ENCODE measurements at places on chromosomes 13 and 19.

- no peak for DNase-seq
Observed at GRCh38 chr13:32881777-32882145, 134.5 kb upstream of the KL start.

GRCh38 chr13:111906816-111907215 is 160.1 kb upstream of the SOX1 start:
- DNase-seq, result no peak

DNA sequence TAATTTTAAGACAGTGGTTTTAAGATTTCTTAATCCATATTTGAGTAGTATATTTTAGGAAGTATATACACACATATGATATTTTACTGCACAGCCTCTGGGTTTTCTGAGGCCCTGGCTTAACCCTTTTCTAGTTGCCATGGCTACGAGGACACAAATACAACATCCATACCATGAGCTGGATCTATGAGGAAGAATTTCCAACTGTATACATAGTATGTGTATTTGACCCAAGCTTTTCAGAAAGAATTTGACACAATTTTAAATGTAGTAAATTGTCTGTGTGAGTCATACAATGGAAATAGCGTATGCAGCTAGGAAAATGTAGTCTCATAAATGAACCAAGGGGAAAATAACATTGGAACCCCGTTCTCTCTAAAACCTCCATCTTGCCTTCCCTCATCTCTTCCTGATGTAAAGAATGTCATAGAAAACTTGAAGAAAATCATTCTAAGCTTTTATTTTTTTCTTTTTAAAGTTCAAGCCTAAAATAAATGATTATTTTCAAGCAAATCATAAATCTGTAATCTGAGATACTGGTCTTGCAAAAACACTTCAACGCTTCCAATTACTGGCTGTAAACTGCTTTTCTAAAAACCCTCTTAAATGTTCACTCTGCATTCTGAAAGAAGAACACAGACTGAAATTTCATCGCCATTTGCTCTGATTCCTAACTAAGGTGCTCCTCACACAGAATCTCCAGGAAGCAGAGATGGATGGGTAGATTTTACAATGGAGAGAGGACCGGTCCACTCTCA is 172.4 kb downstream of the LACC1 start:
- no peak for DNase-seq

DNA sequence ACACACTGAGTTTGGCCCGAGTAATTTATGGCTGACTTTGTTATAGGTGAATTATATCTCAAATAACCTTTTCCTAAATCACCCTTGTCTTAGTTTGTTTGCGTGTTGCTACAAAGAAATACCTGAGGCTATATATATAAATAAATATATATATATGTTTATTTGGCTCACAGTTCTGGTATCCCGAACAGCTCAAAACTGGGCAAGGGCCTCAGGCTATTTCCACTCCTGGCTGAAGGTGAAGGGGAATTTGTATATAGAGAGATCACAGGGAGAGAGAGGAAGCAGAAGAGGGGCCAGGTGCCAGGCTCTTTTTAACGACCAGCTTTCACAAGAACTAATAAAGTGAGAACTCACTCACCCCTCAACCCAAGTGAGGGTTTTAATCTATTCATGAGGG is 159.9 kb upstream of the STARD13 start:
- no peak for DNase-seq

GRCh38 chr19:3768015-3768747 is 3.8 kb downstream of the RAX2 start:
- no peak for DNase-seq

- DNase-seq, result no peak
Observed at GRCh38 chr19:9073806-9074205, 13.1 kb upstream of the OR1M1 start.

GRCh38 chr13:21531455-21531854 is 72.4 kb upstream of the ZDHHC20 start:
- no peak for DNase-seq

DNA sequence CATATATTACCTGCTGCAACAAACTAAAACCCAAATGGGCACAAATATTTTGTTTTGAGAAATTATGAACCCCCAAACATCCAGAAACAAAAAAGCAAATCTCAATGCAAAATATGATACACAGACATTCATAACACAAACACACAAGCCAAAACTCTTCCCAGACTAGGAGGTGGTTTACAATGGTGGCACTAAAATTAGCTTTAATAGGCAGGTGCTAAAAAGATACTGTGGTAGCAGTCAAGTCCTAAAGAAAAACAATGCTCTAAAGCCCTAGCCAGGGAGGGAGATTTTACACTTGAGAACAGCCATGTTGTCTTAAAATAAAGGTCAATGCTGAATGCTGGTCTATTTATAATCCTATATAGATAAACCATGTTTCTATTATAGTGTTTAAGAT is 65.0 kb downstream of the DOCK9 start:
- no peak for DNase-seq

- no peak for DNase-seq
Observed at GRCh38 chr13:95411428-95412040, 110.3 kb upstream of the ABCC4 start.
